ENCODE measurements at places on chromosomes 6 and 20. TPM values are rescaled to one million over a fixed set of nuclear protein-coding genes. Genes with fewer than 3 reads are reported as not detected.

The SYNDIG1 gene
- total RNA-seq: 5.9 TPM

The NRN1 gene
- 0.26 TPM for total RNA-seq

The GJE1 gene
- not detected for total RNA-seq

The ZC2HC1B gene
- total RNA-seq: not detected

- no peak overlapping the region for H3K27ac ChIP-seq
- H3K4me3 ChIP-seq: no peak overlapping the region
- DNase-seq: no peak
- H3K4me1 ChIP-seq: no peaks in the 10 kb centered on the region
- no peaks in the 10 kb centered on the region for H3K27me3 ChIP-seq
These were observed 29.7 kb upstream of the PI16 start for GRCh38 chr6:36924778-36925374.

GRCh38 chr20:10260316-10260715 is 41.7 kb downstream of the SNAP25 start:
- peaks cover 3% of the 10 kb centered on the region for H3K4me1 ChIP-seq
- no peak overlapping the region for H3K27ac ChIP-seq
- no peaks in the 10 kb centered on the region for H3K27me3 ChIP-seq
- no peak for DNase-seq
- no peaks in the 10 kb centered on the region for H3K36me3 ChIP-seq

GRCh38 chr6:72623808-72624207 is 1.9 kb downstream of the KCNQ5 start:
- no peak overlapping the region for H3K27ac ChIP-seq
- no peaks in the 10 kb centered on the region for H3K36me3 ChIP-seq
- DNase-seq: no peak
- peaks cover 48% of the 10 kb centered on the region for H3K27me3 ChIP-seq
- H3K4me1 ChIP-seq: peaks cover 4% of the 10 kb centered on the region
- H3K4me3 ChIP-seq: no peak overlapping the region

GRCh38 chr6:112466373-112467151 is 119.4 kb downstream of the RFPL4B start:
- no peaks in the 10 kb centered on the region for H3K4me1 ChIP-seq
- H3K27me3 ChIP-seq: no peaks in the 10 kb centered on the region
- no peak overlapping the region for H3K27ac ChIP-seq
- H3K4me3 ChIP-seq: no peak overlapping the region
- no peaks in the 10 kb centered on the region for H3K36me3 ChIP-seq
- DNase-seq: no peak

DNA sequence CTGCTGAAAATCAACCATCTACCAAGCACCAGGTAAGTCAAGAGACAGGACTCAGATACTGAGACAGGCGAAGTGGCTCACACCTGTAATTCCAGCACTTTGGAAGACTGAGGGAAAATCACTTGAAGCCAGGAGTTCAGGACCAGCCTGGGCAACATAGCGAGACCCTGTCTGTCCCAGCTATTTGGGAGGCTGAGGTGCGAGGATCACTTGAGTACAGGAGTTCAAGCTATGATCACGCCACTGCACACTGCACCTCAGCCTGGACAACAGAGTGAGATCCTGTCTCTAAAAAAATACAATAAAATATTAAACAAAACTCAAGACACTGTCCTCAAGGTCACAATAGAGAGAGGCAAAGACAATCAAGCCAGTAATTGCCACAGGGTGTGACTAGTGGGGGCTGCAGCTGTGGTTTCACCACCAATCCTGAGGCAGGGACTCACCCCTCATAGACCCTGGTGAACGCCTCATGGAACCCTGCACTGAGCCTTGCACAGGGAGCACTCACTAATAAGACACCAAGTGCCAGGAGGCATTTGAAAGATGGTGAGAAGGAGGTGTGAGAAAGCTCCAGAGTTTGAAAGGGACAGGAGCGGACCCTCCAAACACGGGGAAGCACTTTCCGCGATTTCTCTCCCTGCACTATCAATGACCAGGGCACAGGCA is 1.7 kb downstream of the SNHG17 start:
- H3K4me3 ChIP-seq: peak overlapping the region; percentile 96
- H3K4me1 ChIP-seq: no peaks in the 10 kb centered on the region
- H3K27me3 ChIP-seq: no peaks in the 10 kb centered on the region
- H3K36me3 ChIP-seq: peaks cover 61% of the 10 kb centered on the region
- no peak overlapping the region for H3K27ac ChIP-seq

- no peaks in the 10 kb centered on the region for H3K36me3 ChIP-seq
- H3K4me3 ChIP-seq: no peak overlapping the region
- H3K4me1 ChIP-seq: no peaks in the 10 kb centered on the region
- no peak overlapping the region for H3K27ac ChIP-seq
- no peak for DNase-seq
- no peaks in the 10 kb centered on the region for H3K27me3 ChIP-seq
These were observed 9.5 kb upstream of the RALY start for GRCh38 chr20:33984182-33984719.

DNA sequence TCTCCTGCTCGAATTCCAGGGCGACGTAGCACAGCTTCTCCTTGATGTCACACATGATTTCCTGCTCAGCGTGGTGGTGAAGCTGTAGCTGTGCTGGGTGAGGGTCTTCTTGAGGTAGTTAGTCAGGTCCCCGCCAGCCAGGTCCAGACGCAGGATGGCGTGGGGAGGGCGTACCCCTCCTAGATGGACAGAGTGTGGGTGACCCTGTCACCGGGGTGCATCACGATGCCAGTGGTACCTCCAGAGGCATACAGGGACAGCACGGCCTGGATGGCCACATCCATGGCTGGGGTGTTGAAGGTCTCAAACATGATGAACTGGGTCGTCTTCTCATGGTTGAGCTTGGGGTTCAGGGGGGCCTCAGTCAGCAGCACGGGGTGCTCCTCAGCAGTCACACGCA is 110.2 kb upstream of the CNR1 start:
- H3K4me1 ChIP-seq: no peaks in the 10 kb centered on the region
- DNase-seq: no peak
- no peaks in the 10 kb centered on the region for H3K27me3 ChIP-seq
- no peak overlapping the region for H3K27ac ChIP-seq
- no peak overlapping the region for H3K4me3 ChIP-seq

DNA sequence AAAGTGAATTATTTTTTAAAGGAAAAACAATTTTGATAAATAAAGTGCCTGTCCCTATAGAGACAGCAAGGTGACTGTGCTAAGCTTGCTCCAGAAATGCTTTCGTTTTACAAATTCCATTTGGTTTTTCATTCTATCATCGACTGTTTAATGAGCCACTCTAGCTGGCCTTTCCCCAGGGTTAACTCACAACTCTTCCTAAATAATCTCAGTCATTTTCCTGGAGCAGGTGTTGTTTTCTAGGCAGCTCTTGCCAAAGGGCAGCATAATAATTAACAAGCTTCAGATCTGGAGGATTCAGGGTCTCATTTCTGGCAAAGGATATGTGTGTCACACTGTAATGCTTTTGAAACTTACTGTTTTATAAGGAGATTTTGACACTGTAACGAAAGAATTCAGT is 184.2 kb downstream of the KHDC1L start:
- no peaks in the 10 kb centered on the region for H3K27me3 ChIP-seq
- no peaks in the 10 kb centered on the region for H3K4me1 ChIP-seq
- no peak overlapping the region for H3K27ac ChIP-seq
- no peak overlapping the region for H3K4me3 ChIP-seq

DNA sequence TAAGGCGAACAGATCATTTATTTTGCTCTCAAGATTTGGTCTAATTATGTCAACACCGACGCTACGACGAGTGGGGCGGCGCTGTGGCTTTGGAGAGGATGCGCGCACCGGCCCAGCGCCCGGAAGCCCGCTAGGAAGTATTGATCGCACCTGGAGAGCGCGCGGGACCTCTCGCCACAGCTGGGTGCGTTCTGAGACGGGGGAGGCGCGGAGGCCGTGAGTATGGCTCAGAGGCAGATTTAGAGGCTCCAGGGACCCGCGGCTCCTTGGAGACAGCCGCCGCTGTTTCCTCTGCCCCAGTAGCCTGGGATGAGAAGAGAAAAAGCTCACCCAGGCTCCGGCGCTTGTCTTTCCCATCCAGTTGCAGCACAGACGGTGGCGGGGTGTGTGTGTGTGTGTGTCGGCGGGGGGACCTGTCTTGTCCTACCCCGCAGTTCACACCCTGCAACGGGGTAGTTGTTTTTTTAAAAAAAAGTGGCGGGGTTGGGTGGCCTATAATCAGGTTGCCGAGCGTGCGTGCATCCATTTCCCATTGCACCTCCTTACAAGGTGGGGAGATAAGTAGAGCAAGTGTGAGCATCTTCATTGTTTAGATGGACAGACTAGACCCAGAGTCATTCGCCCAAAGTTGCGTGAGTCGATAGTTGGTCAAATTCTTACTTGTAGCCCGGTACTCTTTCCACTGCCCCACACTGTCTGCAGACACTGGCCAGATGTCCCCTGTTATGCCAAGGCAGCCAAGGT is 11.2 kb downstream of the TFAP2D start:
- H3K4me1 ChIP-seq: no peaks in the 10 kb centered on the region
- peaks cover 73% of the 10 kb centered on the region for H3K27me3 ChIP-seq
- H3K4me3 ChIP-seq: peak overlapping the region; percentile 16
- H3K36me3 ChIP-seq: no peaks in the 10 kb centered on the region
- H3K27ac ChIP-seq: no peak overlapping the region
- DNase-seq: no peak

DNA sequence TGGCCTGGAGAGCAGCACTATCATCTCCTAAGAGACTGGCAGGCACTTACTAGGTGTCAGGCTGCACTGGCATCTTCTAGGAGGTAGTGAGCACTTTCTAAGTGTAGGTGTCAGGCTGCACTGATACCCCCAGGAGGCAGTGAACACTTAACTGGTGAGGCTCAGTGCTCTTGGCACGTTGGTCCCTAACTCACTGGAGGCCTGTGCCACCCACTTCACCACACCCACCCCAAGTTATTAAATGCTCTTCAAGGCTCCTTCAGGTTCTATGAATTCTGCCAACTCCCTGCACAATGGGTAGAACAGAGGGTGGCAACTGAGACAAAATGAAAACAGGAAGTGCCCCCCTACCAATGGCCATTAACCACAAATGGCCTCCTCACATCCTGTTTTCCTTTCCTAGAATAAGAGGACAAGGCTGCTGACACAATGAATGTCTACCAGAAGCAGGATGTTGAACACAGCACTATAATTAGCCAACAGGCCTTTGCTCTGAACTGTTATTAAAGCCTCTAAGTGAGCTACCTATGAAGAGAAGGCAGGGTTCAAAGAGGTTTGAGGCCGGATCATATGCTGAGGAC is 29.4 kb downstream of the NCOA5 start:
- H3K4me1 ChIP-seq: peaks cover 14% of the 10 kb centered on the region
- no peak overlapping the region for H3K27ac ChIP-seq
- H3K27me3 ChIP-seq: peaks cover 37% of the 10 kb centered on the region

DNA sequence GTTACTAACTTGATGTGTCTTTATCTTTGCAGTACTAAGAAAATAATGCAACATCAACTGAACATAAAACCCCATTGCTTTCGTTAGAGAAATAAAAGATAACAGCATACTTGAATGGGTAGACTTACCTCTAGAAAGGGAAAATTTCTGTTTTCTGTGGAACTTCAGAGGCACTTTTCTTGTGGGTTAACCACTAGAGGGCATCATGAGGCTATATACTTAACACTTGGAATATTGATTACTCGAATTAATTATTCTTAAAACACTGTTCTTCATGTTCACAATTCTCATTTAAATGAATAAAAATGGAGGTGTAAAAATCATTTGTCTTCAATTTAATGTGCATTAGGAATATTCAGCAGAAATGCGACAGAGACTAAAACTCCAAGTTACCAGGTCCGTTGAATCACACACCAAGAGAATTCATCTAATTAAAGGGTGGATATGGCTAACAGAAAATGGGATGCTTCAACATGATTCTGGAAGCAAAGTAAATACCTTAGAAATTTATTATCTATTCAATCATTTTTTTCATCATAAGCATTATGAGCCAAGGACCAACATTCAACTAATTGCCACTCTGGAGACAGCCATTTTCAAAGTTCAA is 330.8 kb upstream of the PREP start:
- H3K36me3 ChIP-seq: no peaks in the 10 kb centered on the region
- H3K27me3 ChIP-seq: no peaks in the 10 kb centered on the region
- DNase-seq: no peak
- H3K4me1 ChIP-seq: no peaks in the 10 kb centered on the region

- no peaks in the 10 kb centered on the region for H3K4me1 ChIP-seq
- H3K4me3 ChIP-seq: no peak overlapping the region
These were observed 75.1 kb downstream of the ADGRG6 start for GRCh38 chr6:142376800-142377496.

- no peaks in the 10 kb centered on the region for H3K36me3 ChIP-seq
- DNase-seq: no peak
- no peaks in the 10 kb centered on the region for H3K27me3 ChIP-seq
- no peak overlapping the region for H3K27ac ChIP-seq
These were observed 7.5 kb downstream of the FAXC start for GRCh38 chr6:99341862-99342455.

DNA sequence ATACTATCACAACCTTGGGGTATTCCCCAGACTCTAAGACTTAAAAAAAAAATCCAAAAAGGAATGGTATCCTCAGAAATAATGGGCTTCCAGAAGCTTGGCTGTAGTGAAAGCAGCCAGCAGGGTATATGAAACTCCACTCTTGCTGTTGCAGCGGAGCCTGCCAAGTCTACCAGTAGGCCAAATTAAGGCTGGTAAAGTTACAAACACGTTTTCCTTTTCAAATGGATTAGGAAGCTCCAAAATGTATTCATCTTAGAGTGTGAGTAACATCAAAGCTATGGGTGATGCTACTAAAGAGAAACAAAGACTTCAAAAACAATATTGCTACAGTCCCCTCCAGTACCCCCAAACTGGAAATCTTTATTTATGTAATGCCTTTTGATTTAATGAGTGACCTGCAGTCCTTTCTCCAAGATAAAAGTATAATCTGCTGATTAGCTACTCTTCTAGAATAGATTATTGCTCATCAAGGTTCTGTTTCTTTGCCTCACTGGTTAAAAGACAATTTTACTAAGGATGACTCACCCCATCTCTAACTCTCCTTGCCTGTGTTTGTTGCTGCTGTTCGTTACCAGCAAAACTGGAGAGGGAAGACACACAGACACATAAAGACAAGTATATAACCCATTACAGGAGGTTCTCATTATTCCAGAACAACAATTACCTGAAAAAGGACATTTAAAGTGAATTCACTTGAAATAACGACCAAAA is 84.9 kb downstream of the BTBD9 start:
- H3K4me1 ChIP-seq: no peaks in the 10 kb centered on the region
- no peaks in the 10 kb centered on the region for H3K36me3 ChIP-seq
- no peak overlapping the region for H3K27ac ChIP-seq
- H3K27me3 ChIP-seq: no peaks in the 10 kb centered on the region
- no peak overlapping the region for H3K4me3 ChIP-seq

- no peak overlapping the region for H3K27ac ChIP-seq
- H3K27me3 ChIP-seq: no peaks in the 10 kb centered on the region
- no peak overlapping the region for H3K4me3 ChIP-seq
- no peaks in the 10 kb centered on the region for H3K4me1 ChIP-seq
- DNase-seq: no peak
- no peaks in the 10 kb centered on the region for H3K36me3 ChIP-seq
These were observed 25.4 kb upstream of the NOP56 start for GRCh38 chr20:2626853-2627541.

DNA sequence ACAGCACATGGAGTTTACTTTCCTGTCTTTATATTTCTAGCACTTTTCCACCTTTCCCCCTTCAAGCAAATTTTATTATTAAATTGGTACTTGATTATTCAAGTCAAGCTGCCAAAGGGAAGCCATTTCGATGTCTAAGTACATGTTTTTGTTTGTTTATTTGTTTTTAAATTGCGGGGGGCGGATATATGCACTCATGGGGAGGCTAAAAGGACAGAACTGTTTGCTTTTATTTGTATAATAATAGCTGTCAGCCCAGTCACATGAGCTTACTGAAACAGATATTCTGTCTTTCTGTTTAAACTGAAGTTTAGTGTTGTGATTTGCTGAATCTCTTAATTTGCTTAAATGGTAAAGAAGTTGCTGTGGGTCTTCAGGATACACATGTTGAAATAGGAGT is 49.6 kb upstream of the PLCG1 start:
- no peak overlapping the region for H3K27ac ChIP-seq
- H3K4me3 ChIP-seq: no peak overlapping the region
- no peak for DNase-seq
- H3K27me3 ChIP-seq: no peaks in the 10 kb centered on the region
- no peaks in the 10 kb centered on the region for H3K4me1 ChIP-seq
- H3K36me3 ChIP-seq: peaks cover 44% of the 10 kb centered on the region

All from H1 (cell line).